ENCODE measurements at places on chromosomes 4 and X. TPM values are rescaled to one million over a fixed set of nuclear protein-coding genes. Genes with fewer than 3 reads are reported as not detected.

Gene HELT
- not detected for total RNA-seq

DNA sequence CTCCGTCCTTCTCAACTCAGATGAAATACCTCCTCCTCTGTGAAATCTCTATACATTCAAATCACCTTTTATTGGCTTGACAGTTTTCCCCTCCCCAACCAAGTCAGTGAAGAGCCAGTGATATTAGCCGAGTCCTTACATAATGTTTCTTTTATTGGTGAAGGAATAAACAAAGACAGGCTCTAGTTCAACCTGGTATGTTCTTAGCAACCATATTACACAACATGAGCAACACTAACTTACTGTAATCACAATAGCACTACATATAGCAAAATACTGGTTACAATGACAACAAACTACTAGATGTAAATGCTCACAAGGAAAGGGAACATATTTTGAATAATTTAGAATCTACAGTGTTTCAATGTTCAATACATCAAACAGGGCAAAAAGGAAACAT, 19.9 kb downstream of the DHX15 start:
- ATAC-seq = no peak

Gene RNF150
- total RNA-seq = 34.1 TPM

Gene P2RY4
- not detected for total RNA-seq

Gene LRCH2
- total RNA-seq = 32.1 TPM

Gene CT55
- total RNA-seq = not detected

DNA sequence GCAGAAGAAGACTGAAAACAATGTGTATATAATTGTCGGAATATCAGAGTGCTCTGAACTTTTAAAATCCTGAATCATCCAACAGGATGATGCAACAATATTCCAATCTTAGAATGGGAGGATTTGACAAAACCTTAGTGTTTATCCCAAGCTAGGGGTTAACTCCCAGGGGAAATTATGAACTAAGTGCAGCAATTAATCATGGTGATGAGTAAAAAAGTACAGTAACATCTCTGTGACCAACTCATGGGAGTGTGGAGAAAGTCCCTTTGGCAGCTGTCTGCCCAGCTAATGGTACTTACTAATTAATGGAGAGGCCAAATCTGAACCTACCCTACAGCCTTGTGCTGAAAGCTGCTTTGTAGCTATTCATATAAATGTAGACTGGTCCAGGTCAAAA, 257.6 kb upstream of the DDX53 start:
- ATAC-seq = peak; percentile 99
